GM12892 (cell line): ENCODE measurements at places on chromosomes 1 and 21.
A peak's percentile ranks its signal among the peaks of the same experiment; 100 is the strongest.

GRCh38 chr1:177256153-177257075 lies 85.7 kb downstream of the BRINP2 start:
- peak; percentile 6 for DNase-seq

DNA sequence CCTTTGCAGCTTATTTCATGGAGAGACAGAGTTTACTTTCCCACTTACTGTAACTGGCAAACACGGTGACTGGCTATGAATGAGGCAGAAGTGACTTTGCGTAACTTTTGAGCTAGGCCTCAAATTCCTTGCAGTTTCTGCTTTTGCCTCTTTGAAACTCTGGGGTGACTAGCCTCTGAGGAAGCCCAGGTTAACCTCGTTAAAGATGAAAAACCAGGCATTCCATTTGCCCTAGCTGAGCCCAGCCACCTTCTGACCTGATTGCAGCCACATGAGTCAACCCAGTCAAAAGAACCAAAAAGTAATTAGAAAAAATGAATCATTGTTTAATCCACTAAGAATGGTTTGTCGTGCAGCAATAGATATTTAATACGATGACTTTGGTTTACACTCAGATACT lies 20.4 kb downstream of the PRMT6 start:
- DNase-seq: no peak

DNA sequence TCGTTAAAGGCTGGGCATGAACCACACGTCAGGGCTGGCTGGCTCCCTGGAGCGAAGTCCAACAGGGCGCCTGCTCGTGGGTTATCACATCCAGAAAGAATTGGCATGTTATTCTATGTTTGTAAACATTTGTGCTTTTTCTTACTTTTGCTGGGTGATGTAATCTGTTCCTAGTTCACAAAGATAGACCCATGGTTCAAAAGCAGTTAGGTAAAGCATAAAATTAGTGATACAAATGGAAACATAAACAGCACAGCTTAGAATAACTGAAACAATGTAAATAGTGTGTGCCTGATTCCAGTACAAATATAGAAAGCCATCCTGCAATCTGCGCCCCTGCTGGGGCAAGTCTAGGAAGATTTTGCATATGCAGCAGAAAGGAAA lies 184.0 kb upstream of the C1orf174 start:
- no peak for DNase-seq

DNA sequence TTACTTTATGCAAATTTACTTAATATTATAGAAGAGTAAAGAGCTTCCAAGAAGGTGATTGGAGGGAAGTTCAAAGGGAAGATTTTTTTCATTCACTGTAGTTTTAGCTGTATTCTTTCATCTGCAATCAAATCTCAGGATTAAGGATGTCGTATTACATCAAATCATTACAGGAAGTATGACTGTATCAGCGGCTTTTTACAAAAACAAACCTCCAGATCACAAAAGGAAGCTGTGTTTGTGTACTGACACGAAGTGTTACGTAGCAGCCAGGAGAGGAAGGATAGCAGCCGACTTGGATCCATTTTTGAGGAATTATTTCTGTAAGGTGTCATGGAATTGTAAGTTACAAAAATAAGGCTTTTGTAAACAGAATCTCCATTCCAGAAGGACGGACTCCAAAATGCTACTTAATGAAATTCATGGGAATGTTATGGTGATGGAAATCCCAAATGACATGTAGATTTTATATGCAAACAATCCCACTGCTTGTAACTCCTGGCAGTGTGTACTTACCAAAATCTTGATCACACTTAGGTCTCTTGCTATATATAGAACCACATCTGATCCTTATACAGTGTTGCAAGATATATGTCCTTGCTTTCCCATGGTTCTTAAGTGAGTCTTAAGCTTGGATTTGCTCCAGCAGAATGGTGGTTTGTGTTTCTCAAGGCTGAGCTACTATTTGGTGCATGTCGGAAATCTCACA lies 49.8 kb downstream of the KCNJ15 start:
- no peak for DNase-seq

GRCh38 chr1:226640321-226641136 lies 92.0 kb downstream of the STUM start:
- DNase-seq: no peak

GRCh38 chr1:223210788-223211120 lies 67.7 kb upstream of the TLR5 start:
- no peak for DNase-seq

DNA sequence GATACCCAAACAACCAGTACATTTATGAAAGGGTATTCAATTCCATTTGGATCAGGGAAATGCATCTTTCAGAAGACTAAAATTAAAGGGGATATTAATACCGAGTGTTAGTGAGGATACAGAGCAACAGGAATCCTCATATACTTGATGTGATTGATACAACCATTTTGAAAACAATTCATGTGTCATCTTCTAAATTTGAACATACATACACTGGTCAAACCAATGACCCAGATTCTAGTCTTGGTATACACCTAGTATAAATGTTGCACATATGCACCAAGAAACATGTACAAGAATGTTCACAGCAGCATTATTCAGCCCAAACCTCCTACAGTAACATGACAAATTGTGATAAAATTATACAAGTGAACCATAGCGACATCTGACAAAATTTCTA lies 58.6 kb downstream of the ZNF644 start:
- DNase-seq: no peak

DNA sequence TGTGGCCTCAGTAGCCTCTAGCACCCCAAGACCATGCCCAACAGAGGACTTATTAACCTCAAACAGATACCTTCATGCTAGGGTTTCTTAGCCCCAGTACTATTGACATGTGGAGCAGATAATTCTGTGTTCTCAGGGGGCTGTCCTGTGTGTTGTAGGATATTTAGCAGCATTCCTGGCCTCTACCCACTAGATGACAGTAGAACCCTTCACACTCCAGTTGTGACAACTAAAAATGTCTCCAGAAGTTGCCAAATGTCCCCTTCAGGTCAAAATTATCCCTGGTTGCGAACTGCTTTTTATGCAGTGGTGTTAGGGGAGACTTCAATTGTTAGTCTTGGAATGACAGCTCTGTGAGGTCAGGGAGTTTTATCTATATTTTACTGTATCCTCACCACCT lies 8.1 kb downstream of the KAZN start:
- DNase-seq: no peak

DNA sequence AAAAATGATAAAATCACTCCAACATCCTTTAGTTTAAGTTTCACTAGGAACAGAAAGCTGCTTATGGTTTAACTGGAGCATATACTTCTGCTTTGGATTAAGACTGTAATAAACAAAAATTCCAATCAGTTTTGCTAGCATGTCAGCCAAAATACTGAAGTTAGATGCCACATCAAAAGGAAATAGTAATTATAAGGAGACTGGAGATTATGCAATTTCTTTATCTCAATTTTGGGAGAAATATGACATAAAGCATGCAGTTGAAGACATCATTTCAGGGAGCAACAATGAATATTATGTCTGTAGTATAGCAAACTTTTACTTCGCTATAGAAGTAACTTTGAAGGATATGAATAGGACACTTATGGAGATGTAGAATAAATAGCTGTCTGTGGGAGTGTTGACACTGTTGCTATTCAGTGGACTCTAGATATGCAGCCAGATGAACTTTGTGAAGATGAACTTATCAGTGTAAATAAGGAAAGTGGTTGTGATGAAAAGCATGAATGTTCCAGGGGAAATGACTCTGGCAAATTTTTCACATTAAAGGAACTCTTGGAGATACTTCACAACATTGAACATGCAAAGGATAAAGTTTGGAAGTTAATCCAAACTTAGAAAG lies 107.8 kb downstream of the RABGAP1L start:
- DNase-seq: no peak

DNA sequence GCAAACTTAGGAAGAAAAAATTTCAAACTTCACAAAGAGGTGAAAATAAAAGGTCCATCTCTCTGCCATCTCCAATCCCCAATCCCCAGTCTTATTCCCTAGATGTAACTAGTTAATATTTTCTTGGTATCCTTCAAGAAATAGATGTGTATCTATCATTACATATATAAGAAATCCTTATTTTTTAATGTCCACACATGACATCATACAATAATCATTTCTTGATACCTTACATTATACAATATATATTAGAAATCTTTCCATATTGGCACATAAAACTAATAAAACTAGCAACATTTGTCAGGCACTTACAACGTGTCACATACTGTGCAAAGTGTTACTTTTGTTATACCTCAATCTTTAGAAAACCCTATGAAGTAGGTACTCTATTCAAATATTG lies 16.2 kb downstream of the DOCK7 start:
- DNase-seq: no peak

DNA sequence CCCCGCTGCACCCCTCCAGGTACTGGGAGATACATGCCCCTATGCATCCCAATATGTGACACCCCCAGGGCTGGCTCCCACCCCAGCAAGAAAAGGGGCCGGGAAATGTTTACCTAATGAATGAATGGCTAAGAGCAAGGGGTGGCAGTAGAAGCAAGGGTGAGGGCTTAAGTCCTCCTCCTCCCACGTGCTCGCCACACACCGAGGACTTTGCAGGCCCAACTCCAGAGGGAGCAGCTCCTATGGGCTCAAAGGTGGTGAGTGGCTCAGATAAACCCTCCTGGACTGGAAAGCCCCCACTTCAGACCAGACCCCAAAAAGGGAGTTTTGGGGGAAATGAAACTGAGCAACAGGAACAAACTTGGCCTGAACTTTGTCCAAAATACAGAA lies 11.4 kb downstream of the SLC45A3 start:
- peak; percentile 50 for DNase-seq

DNA sequence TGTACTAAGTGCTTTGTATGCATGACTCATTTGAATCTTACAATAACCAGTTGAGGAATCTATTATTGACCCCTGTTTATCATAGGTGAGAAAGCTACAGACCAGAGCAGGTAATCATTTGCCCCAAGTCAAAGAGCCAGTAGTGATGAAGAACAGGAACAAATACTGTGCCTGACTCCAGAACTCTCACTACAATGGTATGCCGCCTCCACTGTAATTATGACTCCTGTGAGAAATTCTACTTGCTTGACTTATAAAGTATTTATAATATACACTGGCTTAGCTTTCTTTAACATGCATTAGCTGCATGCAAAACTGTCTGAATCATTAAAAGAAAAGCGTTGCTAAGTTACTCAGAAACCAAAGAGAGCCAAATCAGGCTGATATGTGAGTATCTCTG lies 92.6 kb downstream of the ZNF281 start:
- DNase-seq: no peak

DNA sequence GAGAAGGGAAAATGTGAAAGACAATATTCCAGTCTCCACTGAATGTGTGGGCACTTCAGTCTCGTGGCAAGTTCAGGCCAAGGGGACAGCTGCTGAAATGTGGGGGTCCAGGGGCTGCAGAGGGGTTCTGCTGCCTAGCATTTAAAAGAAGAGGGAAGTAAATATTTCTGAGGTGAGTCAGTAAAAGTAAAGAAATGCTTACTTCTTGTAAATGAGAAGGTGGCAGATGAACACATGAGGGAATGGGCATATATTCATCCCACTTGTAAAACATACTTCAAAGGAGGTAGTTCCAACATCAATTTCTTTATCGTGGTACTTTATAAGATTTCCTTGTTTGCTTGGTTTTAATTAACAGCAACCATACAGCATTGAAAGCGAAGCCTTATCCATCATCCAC lies 63.1 kb upstream of the HIVEP3 start:
- DNase-seq: no peak

GRCh38 chr1:32742956-32743355 lies 40.4 kb upstream of the SYNC start:
- no peak for DNase-seq

GRCh38 chr1:240732390-240732789 lies 120.4 kb upstream of the GREM2 start:
- no peak for DNase-seq

GRCh38 chr1:174940646-174941175 lies 59.0 kb upstream of the CACYBP start:
- no peak for DNase-seq

DNA sequence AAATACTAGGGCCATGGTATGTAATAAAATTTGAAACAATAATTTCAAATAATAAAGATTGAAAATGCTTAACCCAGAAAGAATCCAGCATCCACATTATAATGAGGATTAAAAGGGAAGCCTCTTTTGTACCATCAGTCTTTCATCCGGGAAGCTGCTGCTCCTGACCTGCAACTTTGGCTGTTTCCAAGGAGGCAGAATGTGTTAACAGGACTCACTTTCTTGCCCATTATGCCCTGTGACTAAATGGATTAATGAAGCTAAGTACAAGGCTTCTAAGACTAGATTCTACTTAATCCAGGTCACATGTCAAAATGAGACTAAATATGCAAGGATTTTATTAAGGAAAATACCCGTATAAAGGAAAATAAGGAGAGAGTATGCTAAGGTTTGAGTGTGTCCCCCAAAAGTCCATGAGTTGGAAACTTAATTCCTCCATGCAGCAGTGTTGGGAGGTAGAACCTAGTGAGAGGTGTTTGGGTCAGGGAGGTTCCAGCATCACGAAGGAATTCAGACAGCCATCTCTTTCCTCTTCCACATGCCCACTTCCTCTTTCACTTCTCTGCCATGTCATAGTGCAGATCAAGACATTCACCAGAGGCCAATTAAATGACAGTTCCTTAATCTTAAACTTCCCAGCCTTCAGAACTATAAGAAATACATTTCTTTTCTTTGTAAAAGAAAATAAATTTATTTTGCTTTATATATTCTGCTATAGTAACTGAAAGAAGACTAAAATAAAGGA lies 27.7 kb downstream of the FMO2 start:
- no peak for DNase-seq

GRCh38 chr1:236142253-236143103 lies at the start of gene GPR137B:
Gene GPR137B (plus strand): TSS chr1:236142539. CDS start chr1:236142623, 84 bp downstream.
- peak; percentile 74 for DNase-seq

DNA sequence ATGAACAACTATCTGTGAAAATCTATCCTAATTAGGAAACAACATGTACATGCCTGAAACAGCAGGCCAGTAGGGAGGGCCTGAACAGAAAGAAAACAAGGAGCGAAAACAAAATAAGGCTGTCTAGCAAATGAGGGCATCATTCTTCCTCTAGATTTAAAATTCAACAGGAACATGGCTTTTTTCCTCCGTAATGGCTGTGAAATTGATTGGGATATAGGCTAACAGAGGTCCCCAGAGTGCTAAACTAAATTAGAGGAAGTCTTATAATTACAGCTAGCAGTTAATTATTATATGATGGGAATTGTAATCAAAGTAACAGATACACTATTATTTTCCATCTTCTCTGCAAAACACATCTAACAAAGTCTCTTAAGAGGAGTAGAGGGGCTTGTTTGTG lies 51.7 kb upstream of the TIAM1 start:
- DNase-seq: no peak

DNA sequence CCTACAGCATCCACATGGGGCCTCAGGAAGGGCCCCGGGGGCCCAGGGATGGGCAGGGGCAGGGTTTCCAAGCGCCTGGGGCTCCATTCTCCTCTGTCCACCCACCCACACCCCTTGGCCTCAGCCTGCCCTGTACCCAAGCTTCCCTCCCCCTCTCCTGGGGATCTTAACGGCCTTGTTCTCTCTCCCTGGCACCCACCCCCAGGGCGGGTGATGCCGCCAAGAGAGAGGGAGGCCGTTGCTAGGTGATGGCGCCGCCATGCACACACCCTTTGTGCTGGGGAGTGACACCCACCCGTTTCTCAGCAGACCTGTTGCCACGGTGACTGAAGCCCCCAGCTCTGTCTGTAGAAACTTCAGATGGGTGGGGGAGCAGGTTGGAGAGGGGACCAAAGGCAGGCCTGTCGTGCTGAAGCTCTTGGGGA lies 7.6 kb downstream of the GPR37L1 start:
- DNase-seq: no peak

- DNase-seq: no peak
Observed at GRCh38 chr1:13826591-13826990, 126.6 kb downstream of the PRDM2 start.

GRCh38 chr1:203227371-203228083 lies 1.9 kb downstream of the CHIT1 start:
- no peak for DNase-seq

- DNase-seq: peak; percentile 90
Observed at GRCh38 chr1:3910857-3911845, 11.1 kb upstream of the C1orf174 start.
